ENCODE measurements at places on chromosomes 13 and 19. TPM values are rescaled to one million over a fixed set of nuclear protein-coding genes. Genes with fewer than 3 reads are reported as not detected.

GRCh38 chr19:46474211-46474610 is 2.8 kb upstream of the PNMA8A start:
- no peaks in the 10 kb centered on the region for H3K36me3 ChIP-seq
- DNase-seq, result no peak
- peaks cover 14% of the 10 kb centered on the region for H3K4me1 ChIP-seq
- H3K27ac ChIP-seq, result no peak overlapping the region
- H3K4me3 ChIP-seq, result no peak overlapping the region

DNA sequence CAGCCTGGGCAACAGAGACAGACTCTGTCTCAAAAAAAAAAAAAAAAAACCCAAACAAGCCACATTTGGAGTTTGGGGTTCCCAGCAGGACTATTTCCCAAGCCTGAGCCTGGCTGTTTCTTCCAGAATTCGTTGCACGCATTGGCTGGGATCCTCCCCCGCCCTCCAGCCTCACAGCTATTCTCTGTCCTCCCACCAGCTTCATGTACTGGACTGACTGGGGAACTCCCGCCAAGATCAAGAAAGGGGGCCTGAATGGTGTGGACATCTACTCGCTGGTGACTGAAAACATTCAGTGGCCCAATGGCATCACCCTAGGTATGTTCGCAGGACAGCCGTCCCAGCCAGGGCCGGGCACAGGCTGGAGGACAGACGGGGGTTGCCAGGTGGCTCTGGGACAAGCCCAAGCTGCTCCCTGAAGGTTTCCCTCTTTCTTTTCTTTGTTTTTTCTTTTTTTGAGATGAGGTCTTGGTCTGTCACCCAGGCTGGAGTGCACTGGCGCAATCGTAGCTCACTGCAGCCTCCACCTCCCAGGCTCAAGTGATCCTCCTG is 26.7 kb downstream of the LDLR start:
- no peak overlapping the region for H3K27ac ChIP-seq
- H3K4me1 ChIP-seq, result no peaks in the 10 kb centered on the region
- no peak overlapping the region for H3K4me3 ChIP-seq
- DNase-seq, result no peak
- no peaks in the 10 kb centered on the region for H3K27me3 ChIP-seq

- peaks cover 57% of the 10 kb centered on the region for H3K4me1 ChIP-seq
- no peaks in the 10 kb centered on the region for H3K36me3 ChIP-seq
These were observed 98.4 kb downstream of the ENOX1 start for GRCh38 chr13:43688227-43688907.

- peaks cover 28% of the 10 kb centered on the region for H3K4me1 ChIP-seq
- no peaks in the 10 kb centered on the region for H3K36me3 ChIP-seq
- H3K27ac ChIP-seq, result no peak overlapping the region
These were observed 989 bp upstream of the SACS start for GRCh38 chr13:23434491-23434890.

DNA sequence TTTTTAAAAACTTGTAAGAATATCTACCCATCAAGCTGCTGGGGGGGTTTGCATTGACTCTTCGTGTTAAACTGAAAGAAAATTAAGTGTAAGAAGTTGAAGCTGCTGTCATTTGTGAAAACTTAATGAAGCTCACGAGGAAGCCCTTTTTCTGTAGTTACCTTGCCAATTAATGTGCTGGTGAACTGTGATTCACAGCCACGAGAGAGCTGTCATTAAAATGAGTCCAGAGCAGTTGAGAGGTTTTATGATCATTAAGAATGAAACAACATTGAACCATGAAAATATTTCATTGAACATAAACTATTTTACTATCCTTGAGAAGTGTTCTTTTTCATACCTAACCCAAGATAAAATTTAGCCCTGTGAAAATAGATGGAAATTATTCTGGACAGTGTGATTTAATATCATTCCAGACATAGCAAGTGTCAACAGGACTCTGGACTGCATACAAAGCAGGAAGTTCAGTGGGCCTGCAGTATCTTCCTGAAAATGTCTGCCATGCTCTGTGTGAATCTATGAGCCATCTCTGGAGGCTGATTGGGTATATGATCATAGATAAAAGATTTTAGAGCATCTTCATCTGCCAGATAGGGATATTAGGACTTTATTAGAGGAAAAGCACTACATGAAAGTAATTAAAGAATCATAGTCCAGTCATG is 53.8 kb downstream of the DPY19L3 start:
- no peak for DNase-seq
- H3K4me1 ChIP-seq, result no peaks in the 10 kb centered on the region
- H3K4me3 ChIP-seq, result no peak overlapping the region
- no peaks in the 10 kb centered on the region for H3K27me3 ChIP-seq
- no peaks in the 10 kb centered on the region for H3K36me3 ChIP-seq

The USHBP1 gene
- total RNA-seq, result 8.0 TPM

GRCh38 chr19:1237027-1237659 is 662 bp downstream of the CBARP start:
- peaks cover 65% of the 10 kb centered on the region for H3K4me1 ChIP-seq
- peak overlapping the region; percentile 60 for H3K4me3 ChIP-seq
- no peaks in the 10 kb centered on the region for H3K36me3 ChIP-seq
- DNase-seq, result no peak

The PTGIR gene
- 6.3 TPM for total RNA-seq

The CEACAM3 gene
- not detected for total RNA-seq

DNA sequence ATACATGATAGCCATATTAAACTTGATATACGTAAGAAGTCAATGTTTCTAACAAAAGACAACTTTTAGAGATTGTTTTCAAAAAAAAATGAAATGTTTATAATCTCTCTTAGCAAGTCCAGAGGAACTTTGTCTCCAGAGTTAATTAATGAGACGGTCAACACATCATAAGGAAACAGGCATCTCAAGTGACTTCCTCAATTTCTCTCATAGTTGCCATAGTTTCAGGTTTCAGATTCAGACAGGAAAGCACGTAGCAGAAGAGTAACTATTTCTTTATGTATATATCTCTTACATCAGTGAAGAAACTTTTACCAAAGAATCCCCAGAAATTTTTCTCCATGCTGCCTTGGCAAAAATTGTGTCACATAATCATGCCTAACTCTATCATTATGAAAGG is 159.6 kb upstream of the ATXN8OS start:
- no peaks in the 10 kb centered on the region for H3K27me3 ChIP-seq
- no peak overlapping the region for H3K27ac ChIP-seq
- no peaks in the 10 kb centered on the region for H3K4me1 ChIP-seq
- no peaks in the 10 kb centered on the region for H3K36me3 ChIP-seq

- H3K4me1 ChIP-seq, result no peaks in the 10 kb centered on the region
- no peaks in the 10 kb centered on the region for H3K27me3 ChIP-seq
- no peak overlapping the region for H3K4me3 ChIP-seq
- H3K36me3 ChIP-seq, result no peaks in the 10 kb centered on the region
These were observed 623.2 kb downstream of the SLITRK5 start for GRCh38 chr13:88294368-88294767.

DNA sequence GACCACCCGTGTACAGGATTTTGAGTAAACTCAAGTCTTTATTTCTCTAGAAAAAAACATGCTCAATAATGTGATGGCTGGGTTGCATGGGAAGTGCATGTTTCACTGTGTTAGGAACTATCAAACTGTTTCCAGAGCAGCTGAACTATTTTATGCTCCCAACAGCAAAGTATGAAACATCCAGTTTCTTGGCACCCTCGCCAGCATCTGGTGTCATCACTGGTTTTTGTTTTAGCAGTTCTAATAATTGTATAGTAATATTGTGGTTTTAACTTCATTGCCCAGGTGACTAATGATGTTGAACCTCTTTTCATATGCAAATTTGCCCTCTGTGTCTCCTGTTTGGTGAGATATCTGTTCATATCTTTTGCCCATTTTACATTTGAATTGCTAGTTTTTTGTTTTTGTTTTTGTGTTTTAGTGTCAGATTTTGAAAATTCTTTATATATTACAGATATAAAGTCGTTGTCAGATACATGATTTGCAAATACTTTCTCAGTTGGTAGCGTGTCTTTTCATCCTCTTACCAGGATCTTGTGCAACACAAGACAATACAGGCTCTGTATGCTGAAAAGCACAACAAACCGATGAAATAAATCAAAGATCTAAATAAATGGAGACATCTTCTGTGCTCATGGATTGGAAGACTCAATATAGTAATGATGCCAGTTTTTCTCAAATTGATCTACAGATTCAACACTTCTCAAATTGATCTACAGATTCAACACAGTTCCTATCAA is 87.8 kb downstream of the IPO5 start:
- H3K27me3 ChIP-seq, result no peaks in the 10 kb centered on the region
- no peak overlapping the region for H3K27ac ChIP-seq
- DNase-seq, result no peak
- no peak overlapping the region for H3K4me3 ChIP-seq
- no peaks in the 10 kb centered on the region for H3K36me3 ChIP-seq

The ZNF20 gene
- 3.2 TPM for total RNA-seq

- no peak for DNase-seq
- H3K4me1 ChIP-seq, result peaks cover 72% of the 10 kb centered on the region
- H3K4me3 ChIP-seq, result peak overlapping the region; percentile 98
- peak overlapping the region; percentile 98 for H3K27ac ChIP-seq
- no peaks in the 10 kb centered on the region for H3K27me3 ChIP-seq
These were observed 3.0 kb downstream of the IRS2 start for GRCh38 chr13:109783447-109783814.

DNA sequence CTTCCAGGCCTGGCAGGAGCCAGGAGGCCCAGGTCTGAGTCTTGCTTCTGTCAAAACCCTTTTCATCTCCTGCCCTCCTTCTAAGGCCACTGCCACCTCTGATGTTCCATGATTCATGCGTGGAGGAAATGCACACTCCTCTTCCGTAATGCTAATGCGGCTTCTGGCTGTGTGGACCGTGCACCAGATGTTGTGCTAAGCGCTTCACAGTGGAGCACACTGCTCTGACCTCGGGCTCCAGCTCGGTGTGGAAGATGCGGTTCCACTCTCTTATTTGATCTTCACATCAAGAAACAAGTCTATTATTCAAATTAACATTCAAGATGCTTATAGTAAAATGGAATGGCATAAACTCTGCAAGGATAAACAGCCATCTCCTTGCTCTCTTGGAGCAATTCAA is 629.2 kb downstream of the UQCRFS1 start:
- H3K4me1 ChIP-seq, result no peaks in the 10 kb centered on the region
- no peak for DNase-seq
- H3K36me3 ChIP-seq, result no peaks in the 10 kb centered on the region
- H3K4me3 ChIP-seq, result no peak overlapping the region
- H3K27me3 ChIP-seq, result no peaks in the 10 kb centered on the region
- H3K27ac ChIP-seq, result no peak overlapping the region

GRCh38 chr19:49364083-49364737 is 533 bp downstream of the DKKL1 start:
- H3K27me3 ChIP-seq, result no peaks in the 10 kb centered on the region
- peak overlapping the region; percentile 84 for H3K4me3 ChIP-seq
- H3K27ac ChIP-seq, result peak overlapping the region; percentile 93

The ACP7 gene
- total RNA-seq, result not detected

GRCh38 chr13:108621462-108621861 is 7.9 kb upstream of the MYO16 start:
- H3K4me3 ChIP-seq, result no peak overlapping the region
- H3K4me1 ChIP-seq, result no peaks in the 10 kb centered on the region
- H3K36me3 ChIP-seq, result no peaks in the 10 kb centered on the region
- no peaks in the 10 kb centered on the region for H3K27me3 ChIP-seq
- no peak for DNase-seq
- no peak overlapping the region for H3K27ac ChIP-seq

- H3K27ac ChIP-seq, result no peak overlapping the region
- no peak overlapping the region for H3K4me3 ChIP-seq
- H3K27me3 ChIP-seq, result no peaks in the 10 kb centered on the region
- H3K36me3 ChIP-seq, result no peaks in the 10 kb centered on the region
- peaks cover 5% of the 10 kb centered on the region for H3K4me1 ChIP-seq
These were observed 358.1 kb downstream of the OXGR1 start for GRCh38 chr13:96636001-96636709.

- H3K27me3 ChIP-seq, result no peaks in the 10 kb centered on the region
- no peaks in the 10 kb centered on the region for H3K4me1 ChIP-seq
- H3K36me3 ChIP-seq, result peaks cover 45% of the 10 kb centered on the region
These were observed 9.1 kb upstream of the SERTAD3 start for GRCh38 chr19:40453151-40453735.

The DLL3 gene
- total RNA-seq, result not detected

- no peak overlapping the region for H3K27ac ChIP-seq
- H3K36me3 ChIP-seq, result no peaks in the 10 kb centered on the region
- H3K27me3 ChIP-seq, result no peaks in the 10 kb centered on the region
- H3K4me1 ChIP-seq, result no peaks in the 10 kb centered on the region
These were observed 162.4 kb downstream of the PCDH20 start for GRCh38 chr13:61253105-61253877.

DNA sequence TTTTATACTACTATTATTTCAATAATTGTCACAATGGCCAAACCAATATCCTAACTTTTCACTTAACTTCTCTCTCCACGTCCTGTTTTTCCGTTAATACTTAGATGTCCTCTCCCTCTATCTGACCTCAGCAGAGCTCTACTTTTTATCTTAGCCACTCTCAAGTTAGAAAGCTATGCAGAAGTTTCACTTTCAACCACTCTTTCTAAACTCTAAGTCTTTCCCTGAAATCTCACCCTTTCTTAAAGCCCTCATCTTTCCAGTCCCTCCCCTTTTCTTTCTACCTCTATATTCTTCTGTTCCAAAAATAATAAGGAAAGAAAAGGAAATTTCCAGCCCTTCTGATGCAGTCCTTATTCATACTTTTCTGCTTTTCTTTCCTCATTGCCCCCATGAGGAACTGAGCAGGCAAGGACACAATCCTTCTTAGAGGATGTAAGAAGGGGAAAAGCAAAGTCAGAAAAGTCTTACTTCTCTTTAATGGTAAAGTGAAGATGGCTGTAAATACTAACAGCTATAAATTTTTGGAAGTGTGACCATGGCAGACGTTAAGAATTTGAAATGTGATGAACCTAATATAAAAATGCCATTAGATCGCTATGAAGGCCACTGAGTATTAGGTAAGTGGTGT is 23.0 kb downstream of the FAM216B start:
- H3K27me3 ChIP-seq, result no peaks in the 10 kb centered on the region
- H3K27ac ChIP-seq, result no peak overlapping the region
- no peaks in the 10 kb centered on the region for H3K4me1 ChIP-seq
- H3K36me3 ChIP-seq, result no peaks in the 10 kb centered on the region
- no peak for DNase-seq

- H3K27me3 ChIP-seq, result no peaks in the 10 kb centered on the region
- H3K36me3 ChIP-seq, result no peaks in the 10 kb centered on the region
- no peak overlapping the region for H3K4me3 ChIP-seq
- H3K27ac ChIP-seq, result no peak overlapping the region
- no peaks in the 10 kb centered on the region for H3K4me1 ChIP-seq
These were observed 1033.6 kb downstream of the SLITRK5 start for GRCh38 chr13:88704600-88705275.

- peaks cover 43% of the 10 kb centered on the region for H3K36me3 ChIP-seq
- peak within 1 kb of the TSS; percentile 23 for H3K4me3 ChIP-seq
- no peaks in the 10 kb centered on the region for H3K27me3 ChIP-seq
- no peak for DNase-seq
- H3K27ac ChIP-seq, result peak within 1 kb of the TSS; percentile 31
- peaks cover 14% of the 10 kb centered on the region for H3K4me1 ChIP-seq
These were observed at the start of gene RINL for GRCh38 chr19:38877781-38878574. TSS of gene RINL (minus strand) at chr19:38878275. CDS start at chr19:38876742, 1,533 bp downstream.

The KLK12 gene
- total RNA-seq, result not detected

The UNC13A gene
- total RNA-seq, result under 0.01 TPM

- H3K27ac ChIP-seq, result no peak overlapping the region
- DNase-seq, result no peak
- no peaks in the 10 kb centered on the region for H3K36me3 ChIP-seq
- no peaks in the 10 kb centered on the region for H3K4me1 ChIP-seq
- H3K4me3 ChIP-seq, result no peak overlapping the region
These were observed 19.8 kb downstream of the UQCRFS1 start for GRCh38 chr19:29193155-29193554.

The FOXA3 gene
- total RNA-seq, result not detected

GRCh38 chr19:8377598-8377997 is 12.6 kb upstream of the RAB11B start:
- no peak overlapping the region for H3K27ac ChIP-seq
- H3K36me3 ChIP-seq, result no peaks in the 10 kb centered on the region
- no peak overlapping the region for H3K4me3 ChIP-seq

The SLC15A1 gene
- not detected for total RNA-seq

All from esophagus muscularis mucosa (tissue), 4 donors.